ENCODE measurements at places on chromosomes 7 and 10.

- peak; percentile 56 for DNase-seq
Measured at GRCh38 chr10:15419279-15419874, 48.3 kb upstream of the FAM171A1 start.

DNA sequence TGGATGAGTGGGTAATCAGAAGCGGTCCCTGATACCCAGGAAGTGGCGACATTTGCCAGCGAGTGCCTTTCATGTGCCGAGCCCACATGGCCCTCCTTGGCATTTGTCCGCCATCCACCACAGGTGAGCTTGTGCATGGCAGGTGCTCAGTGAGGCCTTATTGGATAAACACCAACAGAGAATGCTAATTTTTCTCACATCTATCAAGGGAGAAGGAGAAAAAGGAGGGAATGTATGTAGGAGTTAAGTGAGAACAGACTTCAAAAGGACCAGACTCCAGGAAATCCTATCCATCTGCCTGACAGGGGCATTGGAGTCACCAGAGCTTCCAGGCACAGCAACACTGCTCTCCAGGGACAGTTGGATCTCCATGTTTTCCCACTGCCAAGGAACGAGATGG is 143.5 kb upstream of the ZMIZ1 start:
- DNase-seq: no peak

DNA sequence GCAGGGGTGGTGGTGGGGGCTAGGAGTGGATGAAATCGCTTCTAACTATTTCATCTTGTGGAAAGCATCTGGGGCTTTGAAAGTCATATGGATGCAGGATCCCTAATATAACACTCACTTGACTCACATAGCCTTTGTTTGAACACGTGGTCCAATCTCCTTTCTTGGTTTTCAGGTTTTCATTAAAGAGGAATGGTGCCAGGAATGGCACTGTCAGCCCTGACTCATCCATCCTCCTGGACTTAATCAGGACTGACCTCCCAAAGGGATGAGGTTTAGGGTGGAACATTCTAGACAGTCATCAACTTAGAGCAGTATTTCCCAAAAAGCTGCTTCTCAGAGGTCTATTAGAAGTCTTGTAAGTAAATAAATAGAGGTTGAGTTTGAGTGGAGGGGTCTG is 162.0 kb upstream of the PLXNA4 start:
- DNase-seq: no peak

GRCh38 chr10:114649217-114649903 is 8.7 kb downstream of the ABLIM1 start:
- no peak for DNase-seq

GRCh38 chr10:51075043-51075872 is 971 bp downstream of the PRKG1 start:
- no peak for DNase-seq

GRCh38 chr7:45889367-45890067 is 1.2 kb downstream of the IGFBP1 start:
- no peak for DNase-seq

DNA sequence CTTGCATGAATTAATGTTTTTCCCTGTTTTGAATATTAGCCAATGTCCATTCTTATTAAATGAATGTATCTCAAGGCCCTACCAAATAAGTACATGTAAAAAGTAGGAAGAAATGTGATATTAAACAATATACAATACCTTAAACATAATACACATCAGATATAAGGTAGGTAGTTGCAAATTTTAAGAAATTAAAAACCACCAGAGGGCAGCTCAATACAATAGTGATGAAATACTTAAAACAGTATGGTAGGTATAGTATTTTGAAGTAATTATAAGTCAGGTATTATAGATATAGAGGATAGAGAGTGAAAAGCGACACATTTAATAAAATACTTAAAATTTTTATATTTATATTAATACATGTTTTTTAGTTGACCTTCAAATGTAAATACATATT is 43.6 kb upstream of the CDK14 start:
- peak; percentile 21 for DNase-seq

GRCh38 chr10:93180482-93180931 is 106.8 kb downstream of the CYP26A1 start:
- DNase-seq: peak; percentile 10

DNA sequence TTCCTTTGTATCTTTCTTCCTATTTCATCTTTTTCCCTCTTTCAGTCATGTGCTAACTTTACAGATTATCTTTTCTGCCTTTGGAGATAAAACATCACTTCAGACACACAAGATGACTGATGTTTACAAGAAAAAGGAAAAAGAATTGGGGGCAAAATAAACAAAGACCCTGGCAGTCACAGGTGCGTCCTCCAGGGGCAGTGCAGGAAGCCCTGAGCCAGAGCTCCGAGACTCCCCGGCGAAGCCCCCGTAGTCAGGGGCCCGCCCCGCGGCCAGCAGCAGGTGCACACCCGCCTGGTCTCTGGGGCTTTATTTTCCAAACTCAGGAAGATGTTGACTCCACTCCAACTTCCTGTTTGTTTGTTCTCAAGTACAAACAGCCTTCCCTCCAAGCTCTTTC is 10.2 kb downstream of the STK32C start:
- no peak for DNase-seq

- DNase-seq: no peak
Measured at GRCh38 chr7:45240273-45240771, 82.7 kb downstream of the RAMP3 start.

GRCh38 chr10:58220769-58221451 is 46.8 kb downstream of the IPMK start:
- no peak for DNase-seq

GRCh38 chr10:76984559-76985443 is 652.8 kb downstream of the KCNMA1 start:
- DNase-seq: peak; percentile 86

GRCh38 chr7:3518546-3518945 is 217.5 kb downstream of the SDK1 start:
- DNase-seq: no peak

GRCh38 chr7:90825779-90826178 is 229.7 kb downstream of the CDK14 start:
- DNase-seq: peak; percentile 56

GRCh38 chr10:31479752-31480151 is 160.7 kb downstream of the ZEB1 start:
- no peak for DNase-seq

DNA sequence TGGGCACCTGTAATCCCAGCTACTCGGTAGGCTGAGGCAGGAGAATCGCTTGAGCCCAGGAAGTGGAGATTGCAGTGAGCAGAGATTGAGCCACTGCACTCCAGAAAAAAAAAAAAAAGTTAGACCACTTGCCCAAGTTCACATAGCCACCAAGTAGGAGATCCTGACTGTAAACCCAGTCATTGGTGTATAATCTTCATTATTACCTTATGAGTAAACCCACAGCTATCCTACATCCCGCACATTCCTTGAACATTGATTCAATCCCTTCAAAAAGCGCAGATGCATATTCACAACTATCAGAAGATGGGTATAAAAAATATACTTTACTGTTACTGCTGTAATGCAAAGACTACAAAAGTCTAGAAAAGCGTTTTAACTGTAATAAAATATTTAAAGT is 512.9 kb downstream of the SUGCT start:
- no peak for DNase-seq

DNA sequence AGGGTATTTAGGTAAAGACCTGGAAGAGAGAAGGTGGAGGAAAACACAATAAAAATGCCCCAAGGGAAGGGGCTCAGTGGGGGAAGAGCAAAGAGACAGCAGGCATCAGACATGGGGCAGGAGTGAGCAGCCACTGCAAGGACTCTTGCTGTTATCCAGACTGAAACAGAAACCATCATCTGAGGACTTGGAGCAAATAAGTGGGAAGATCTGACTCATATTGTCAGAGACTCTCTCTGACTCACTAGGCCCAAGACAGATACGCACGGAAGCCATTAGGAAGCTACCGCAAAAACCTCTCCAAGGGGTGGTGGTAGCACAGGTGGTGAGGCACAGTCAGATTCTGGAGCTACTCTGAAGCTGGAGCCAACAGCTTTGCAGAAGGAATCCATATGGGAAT is 110.7 kb downstream of the RNF32 start:
- DNase-seq: no peak

GRCh38 chr7:23956772-23957576 is 247.0 kb downstream of the STK31 start:
- DNase-seq: peak; percentile 53

GRCh38 chr7:108059526-108059925 is 56.6 kb upstream of the LAMB1 start:
- peak; percentile 47 for DNase-seq

GRCh38 chr10:110802551-110803238 is 69.0 kb upstream of the PDCD4 start:
- DNase-seq: peak; percentile 73

- DNase-seq: peak; percentile 54
Measured at GRCh38 chr7:41994036-41994745, 242.8 kb downstream of the GLI3 start.

DNA sequence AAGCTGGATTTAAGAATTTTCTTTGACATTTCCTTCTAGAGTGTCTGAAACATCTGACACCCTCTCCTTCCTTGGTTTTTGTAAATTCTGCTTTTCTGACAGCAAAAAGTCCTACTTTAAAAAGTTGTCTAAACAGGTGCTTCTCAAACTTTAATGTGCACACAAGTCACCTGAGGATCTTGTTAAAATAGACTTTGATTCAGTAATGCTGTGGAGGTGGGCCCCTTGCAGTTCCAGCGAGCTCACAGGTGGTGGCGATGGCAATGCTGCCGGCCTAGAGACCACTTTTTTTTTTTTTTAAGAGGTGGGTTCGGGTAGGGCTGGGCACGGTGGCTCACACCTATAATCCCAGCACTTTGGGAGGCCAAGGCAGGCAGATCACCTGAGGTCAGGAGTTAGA is 77.1 kb downstream of the ABCC2 start:
- DNase-seq: no peak

- peak; percentile 74 for DNase-seq
Measured at GRCh38 chr7:20217193-20217948, at the start of gene MACC1. TSS of gene MACC1 (minus strand) at chr7:20217384. CDS start at chr7:20161862, 55,522 bp downstream.

- DNase-seq: no peak
Measured at GRCh38 chr7:142513178-142513955, 235.9 kb upstream of the PRSS1 start.

DNA sequence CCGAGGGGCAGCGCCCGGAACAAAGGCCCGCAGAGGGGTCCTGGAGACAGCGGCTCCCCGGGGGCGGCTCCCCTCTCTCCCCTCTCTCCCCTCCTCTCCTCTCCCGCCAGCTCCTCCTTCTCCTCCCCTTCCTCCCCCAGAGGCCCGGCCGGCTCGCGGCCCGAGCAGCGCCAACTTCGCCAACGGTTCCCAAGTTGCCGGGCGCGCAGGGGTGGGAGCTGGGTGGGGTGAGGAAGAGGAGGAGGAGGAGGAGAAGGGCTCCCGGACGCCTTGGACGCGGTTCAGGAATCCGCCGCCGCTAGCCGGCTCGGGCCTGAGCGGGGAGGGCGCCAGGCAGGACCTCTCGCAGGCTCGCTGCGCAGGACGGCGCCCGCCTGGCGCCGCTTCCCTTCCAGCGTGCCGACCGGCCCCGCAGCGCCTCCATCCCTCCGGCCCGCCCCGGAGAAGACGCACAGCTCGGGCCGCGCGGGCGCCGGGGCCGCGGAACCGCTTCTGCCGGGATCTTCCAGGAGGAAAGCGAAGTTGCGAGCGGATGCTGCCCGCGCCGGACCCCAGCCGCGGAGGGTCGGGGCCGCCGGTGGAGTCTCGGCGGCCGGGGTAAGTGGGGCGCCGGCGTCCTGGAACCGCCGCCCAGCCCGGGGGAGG is at the start of gene CHST3:
Gene CHST3, plus strand, starts transcription at position 298 of the 645 bp plus-strand sequence. CDS start 41,448 bp downstream, outside the sequence.
- peak; percentile 81 for DNase-seq

GRCh38 chr10:55137063-55137462 is 336.0 kb upstream of the PCDH15 start:
- no peak for DNase-seq

- no peak for DNase-seq
Measured at GRCh38 chr7:32330602-32331001, 159.6 kb downstream of the LSM5 start.

DNA sequence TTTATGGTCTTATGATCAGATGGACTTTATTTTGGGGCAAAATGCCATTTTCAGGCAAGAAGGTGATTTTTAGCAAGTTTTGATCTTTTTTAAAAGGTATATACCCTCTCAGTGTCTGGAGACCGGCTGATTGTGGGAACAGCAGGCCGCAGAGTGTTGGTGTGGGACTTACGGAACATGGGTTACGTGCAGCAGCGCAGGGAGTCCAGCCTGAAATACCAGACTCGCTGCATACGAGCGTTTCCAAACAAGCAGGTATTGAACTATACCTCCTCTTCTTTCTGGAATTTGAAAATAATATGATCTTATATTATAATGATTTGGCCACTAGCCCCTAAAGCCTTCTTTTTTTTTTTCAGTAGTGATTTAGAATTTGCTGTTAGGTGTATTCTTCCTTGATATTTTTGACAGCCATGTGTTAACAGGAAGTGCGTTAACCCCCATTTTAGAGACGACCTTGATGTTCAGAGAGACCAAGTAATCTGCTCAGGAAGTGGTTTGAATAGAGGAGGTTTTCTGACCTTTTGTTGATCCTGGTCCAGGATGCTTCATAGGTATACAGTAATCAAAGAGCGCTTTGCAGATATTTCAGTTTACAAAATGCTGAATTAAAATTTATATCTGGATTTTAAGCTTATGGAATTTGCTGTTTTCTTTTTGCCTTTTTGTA is 6.2 kb downstream of the BUB3 start:
- DNase-seq: no peak

DNA sequence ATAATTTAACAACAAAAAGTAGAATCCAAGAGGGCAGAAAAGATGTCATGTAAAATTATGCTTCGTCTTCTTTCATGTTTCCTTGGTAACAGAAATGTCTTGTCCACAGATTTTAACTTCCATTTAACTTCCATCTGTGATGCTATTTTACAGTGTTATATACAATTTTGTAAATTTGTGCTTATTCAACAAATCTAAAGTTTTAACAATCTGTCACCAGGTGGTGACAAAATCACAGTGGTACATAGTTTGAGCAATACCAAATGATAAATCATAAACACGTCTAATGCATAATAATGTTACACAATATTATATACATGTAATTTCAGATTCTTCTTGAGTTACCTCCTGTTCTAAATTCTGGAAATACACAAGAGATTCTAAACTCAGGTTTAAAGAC is 784.4 kb upstream of the CELF2 start:
- DNase-seq: no peak

DNA sequence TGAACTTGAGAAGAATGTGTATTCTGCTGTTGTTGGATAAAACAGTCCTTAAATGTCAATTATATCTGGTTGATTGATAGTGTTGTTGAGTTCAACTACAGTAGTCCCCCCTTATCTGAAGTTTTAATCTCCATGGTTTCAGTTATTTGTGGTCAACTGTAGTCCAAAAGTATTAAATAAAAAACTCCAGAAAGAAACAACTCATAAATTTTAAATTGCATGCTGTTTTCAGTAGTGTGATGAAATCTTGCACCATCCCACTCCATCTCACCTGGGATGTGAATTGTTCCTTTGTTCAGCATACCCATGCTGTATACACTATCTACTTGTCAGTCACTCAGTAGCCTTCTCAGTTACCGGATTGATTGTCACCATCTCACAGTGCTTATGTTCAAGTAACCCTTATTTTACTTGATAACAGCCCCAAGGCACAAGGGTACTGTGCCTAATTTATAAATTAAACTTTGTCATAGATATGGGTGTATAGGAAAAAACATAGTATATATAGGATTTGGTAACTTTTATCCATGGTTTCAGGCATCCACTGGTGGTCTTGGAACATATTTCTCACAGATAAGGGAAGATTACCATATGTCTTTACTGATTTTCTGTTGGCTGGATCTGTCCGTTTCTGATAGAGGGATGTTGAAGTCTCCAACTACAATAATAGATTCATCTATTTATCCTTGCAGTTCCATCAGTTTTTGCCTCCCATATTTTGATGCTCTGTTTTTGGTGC is 57.1 kb downstream of the AOAH start:
- DNase-seq: no peak
